ENCODE measurements at places on chromosomes 16 and 17.
A peak's percentile ranks its signal among the peaks of the same experiment; 100 is the strongest.

DNA sequence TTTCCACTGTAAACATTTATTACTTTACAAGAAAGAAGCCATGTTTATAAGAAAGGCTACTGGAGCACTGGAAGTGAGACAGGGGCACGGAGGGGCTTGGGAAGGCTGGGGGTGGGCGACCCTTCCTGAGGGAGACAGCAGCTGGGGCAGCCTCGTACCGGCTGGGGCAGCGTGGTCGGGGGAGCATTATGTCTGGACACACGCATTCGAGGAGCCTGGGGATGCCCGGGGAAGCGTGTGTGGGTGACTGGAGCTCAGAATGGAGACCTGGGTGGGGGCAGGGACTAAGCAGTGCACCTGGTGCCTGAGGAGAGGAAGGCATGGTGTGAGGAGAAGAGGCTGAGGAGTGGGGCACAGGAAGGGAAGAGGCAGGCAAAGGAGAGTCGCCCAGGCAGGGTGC is 64.5 kb downstream of the SRCIN1 start:
- DNase-seq: no peak

GRCh38 chr16:70644763-70645597 is 1.4 kb upstream of the IL34 start:
- no peak for DNase-seq

GRCh38 chr17:71349908-71350600 is 770.8 kb upstream of the SOX9 start:
- DNase-seq: no peak

GRCh38 chr17:6305613-6306360 is 129.1 kb downstream of the AIPL1 start:
- no peak for DNase-seq

DNA sequence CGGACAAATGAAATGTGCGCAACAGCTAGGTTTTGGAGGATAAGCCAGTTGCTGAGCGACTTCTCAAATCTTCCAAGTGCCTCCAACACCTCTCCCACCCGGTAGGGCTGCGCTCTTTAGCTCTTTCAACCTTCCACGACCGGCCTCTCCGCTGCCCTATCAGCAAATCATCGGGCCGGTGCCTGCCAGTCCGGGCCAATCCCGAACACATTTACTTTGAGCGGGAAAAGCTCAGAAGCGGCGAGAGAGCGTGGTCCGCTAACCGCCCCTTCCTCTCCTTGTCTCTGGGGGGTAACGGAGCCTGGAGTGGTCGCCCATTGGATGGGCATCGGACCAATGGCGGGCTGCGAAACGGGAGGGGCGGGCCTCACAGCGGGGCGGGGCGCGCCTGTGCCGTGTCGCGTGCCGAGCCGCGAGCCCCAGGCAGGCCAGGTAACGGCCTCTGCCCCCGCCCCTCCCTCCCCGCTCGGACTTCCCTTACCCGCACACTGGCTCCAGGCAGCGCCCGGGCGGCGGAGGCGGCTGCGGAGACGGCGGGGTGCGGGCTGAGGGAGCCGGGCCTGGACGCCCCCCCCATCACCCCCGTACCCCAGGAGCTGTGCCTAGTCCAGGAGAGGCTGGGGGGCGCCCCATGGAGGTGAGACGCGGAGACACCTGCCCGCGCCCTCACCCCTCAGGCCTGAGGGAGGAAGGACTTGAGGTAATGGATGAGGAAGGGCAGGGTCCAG is at the start of gene MEIOC:
TSS of gene MEIOC (plus strand) at position 486 of the 728 bp plus-strand sequence. CDS start at position 632, 146 bp downstream.
- peak; percentile 92 for DNase-seq

All from ELF-1 (cell line).